Activated CD4-positive, alpha-beta memory T cell treated with anti-CD3 and anti-CD28 coated beads, Interleukin-2, amount 10 ng/mL, durations not matched to agents 7 days and 5 days (primary cell): ENCODE measurements at places on chromosomes 1 and 21. TPM values are rescaled to one million over a fixed set of nuclear protein-coding genes. Genes with fewer than 3 reads are reported as not detected.

- H3K27ac ChIP-seq: no peak overlapping the region
- peaks cover 6% of the 10 kb centered on the region for H3K36me3 ChIP-seq
- no peaks in the 10 kb centered on the region for H3K27me3 ChIP-seq
- DNase-seq: peak; percentile 44
- no peak overlapping the region for H3K4me3 ChIP-seq
Observed at GRCh38 chr1:43968348-43968948, 1.4 kb upstream of the DPH2 start.

- H3K4me1 ChIP-seq: no peaks in the 10 kb centered on the region
- H3K4me3 ChIP-seq: no peak overlapping the region
- H3K36me3 ChIP-seq: no peaks in the 10 kb centered on the region
- DNase-seq: no peak
Observed at GRCh38 chr1:87478231-87478630, 149.6 kb downstream of the LMO4 start.

GRCh38 chr1:8765198-8765597, 52.2 kb downstream of the RERE start:
- no peak for DNase-seq
- no peaks in the 10 kb centered on the region for H3K27me3 ChIP-seq
- no peak overlapping the region for H3K4me3 ChIP-seq
- no peak overlapping the region for H3K27ac ChIP-seq
- H3K4me1 ChIP-seq: peaks cover 18% of the 10 kb centered on the region
- H3K36me3 ChIP-seq: peaks cover 11% of the 10 kb centered on the region

DNA sequence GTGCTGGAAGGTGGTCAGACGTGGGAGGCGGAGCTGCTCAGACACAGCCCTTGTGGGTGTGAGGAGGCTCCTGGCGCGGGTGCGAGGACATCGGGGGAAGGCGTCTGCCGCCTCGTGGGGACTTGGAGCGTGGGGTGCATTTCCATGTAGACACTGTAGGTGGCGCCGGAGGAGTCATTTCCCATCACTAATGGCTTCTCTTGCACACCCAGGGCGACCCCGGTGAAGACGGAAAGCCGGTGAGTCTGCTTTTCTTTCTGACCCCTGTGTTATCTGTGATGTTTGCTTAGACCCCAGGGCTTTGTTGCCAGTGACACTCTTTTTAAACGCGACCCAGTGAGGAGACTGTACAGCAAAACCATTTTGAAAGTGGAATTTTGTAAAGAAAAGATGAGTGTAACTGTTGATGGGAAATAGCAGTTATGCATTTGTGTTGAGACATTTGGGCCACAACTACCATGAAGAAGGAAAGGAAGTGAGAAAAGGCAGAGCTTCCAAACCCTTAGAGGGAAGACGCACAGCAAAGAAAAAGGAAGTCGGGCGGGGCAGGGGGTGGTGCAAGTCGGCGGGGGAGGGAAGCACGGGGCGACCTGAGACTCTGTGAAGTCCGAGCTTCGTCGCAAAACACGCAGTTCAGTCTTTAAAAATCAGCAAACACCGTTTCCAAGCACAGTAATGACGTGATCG, 64.0 kb downstream of the SLC19A1 start:
- peaks cover 28% of the 10 kb centered on the region for H3K4me1 ChIP-seq
- DNase-seq: peak; percentile 80
- H3K4me3 ChIP-seq: peak overlapping the region; percentile 68
- H3K27ac ChIP-seq: peak overlapping the region; percentile 90

GRCh38 chr1:82398357-82398756, 597.6 kb downstream of the ADGRL2 start:
- no peak for DNase-seq
- H3K27ac ChIP-seq: no peak overlapping the region
- no peaks in the 10 kb centered on the region for H3K36me3 ChIP-seq
- no peaks in the 10 kb centered on the region for H3K27me3 ChIP-seq

GRCh38 chr21:45379901-45380330, 25.0 kb upstream of the COL18A1 start:
- H3K27ac ChIP-seq: no peak overlapping the region
- no peak overlapping the region for H3K4me3 ChIP-seq
- no peak for DNase-seq
- peaks cover 20% of the 10 kb centered on the region for H3K27me3 ChIP-seq
- H3K36me3 ChIP-seq: no peaks in the 10 kb centered on the region

DNA sequence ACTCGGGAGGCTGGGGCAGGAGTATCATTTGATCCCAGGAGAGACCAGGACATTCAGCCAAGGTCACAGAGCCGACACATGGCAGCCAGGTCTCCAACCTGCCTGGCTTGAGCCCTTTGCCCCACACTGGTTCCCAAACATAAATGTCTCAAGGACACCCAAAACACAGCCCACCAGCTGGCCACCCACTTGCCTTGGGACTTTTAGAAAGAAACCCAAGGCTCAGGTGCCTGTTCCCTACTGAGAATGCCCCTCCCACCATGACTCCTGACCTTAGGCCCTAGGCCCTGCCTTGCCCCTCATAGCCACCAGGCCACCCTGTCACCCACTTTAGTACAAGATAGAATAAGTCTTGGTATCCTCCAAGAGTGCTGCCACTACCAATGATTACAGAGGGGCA, 41.9 kb upstream of the LRP8 start:
- H3K36me3 ChIP-seq: no peaks in the 10 kb centered on the region
- no peak overlapping the region for H3K27ac ChIP-seq
- H3K4me1 ChIP-seq: peaks cover 20% of the 10 kb centered on the region
- no peaks in the 10 kb centered on the region for H3K27me3 ChIP-seq

DNA sequence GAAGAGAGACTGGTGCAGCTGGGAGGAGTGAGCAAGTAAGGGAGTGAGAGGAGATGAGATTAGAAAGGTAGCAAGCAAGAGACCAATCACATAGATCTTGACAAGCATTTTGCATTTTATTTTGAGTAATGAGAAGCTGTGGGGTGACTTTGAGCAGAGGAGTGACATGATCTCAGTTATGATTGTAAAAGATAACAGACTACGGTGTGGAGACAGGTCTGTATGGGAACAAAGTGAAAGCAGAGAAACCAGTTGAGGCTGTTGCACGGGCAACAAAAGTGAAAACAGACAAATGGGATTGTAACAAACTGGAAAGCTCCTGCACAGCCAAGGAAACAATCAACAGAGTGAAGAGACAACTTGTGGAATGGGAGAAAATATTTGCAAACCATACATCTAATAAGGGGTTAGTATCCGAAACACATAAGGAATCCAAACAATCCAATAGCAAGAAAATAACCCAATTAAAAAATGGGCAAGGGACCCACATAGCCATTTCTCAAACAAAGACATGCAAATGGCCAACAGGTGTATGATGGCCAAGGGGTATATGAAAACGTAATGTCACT, 68.4 kb downstream of the SNRPE start:
- H3K36me3 ChIP-seq: no peaks in the 10 kb centered on the region
- H3K4me3 ChIP-seq: no peak overlapping the region
- DNase-seq: no peak
- H3K27ac ChIP-seq: no peak overlapping the region

DNA sequence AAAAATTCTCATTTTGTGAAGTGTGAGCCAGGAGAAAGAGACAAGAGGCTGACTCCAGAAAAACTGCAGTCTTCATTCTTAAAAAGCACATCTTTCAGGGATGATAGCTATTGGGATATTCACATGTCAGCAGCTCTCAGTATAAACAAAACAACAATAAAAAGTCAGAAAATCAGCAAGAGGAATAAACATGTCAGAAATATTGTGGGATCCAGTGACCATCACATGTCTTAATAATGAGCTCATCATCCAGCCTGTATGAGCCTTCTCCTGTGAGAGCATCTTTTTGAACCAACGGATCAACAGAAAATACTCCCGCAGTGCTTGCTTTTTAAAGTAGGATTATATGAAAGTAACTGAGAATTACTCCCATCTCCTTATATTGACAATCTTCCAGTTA, 241.6 kb downstream of the SMYD3 start:
- no peaks in the 10 kb centered on the region for H3K27me3 ChIP-seq
- H3K36me3 ChIP-seq: no peaks in the 10 kb centered on the region
- no peak overlapping the region for H3K4me3 ChIP-seq
- H3K4me1 ChIP-seq: no peaks in the 10 kb centered on the region
- H3K27ac ChIP-seq: no peak overlapping the region

DNA sequence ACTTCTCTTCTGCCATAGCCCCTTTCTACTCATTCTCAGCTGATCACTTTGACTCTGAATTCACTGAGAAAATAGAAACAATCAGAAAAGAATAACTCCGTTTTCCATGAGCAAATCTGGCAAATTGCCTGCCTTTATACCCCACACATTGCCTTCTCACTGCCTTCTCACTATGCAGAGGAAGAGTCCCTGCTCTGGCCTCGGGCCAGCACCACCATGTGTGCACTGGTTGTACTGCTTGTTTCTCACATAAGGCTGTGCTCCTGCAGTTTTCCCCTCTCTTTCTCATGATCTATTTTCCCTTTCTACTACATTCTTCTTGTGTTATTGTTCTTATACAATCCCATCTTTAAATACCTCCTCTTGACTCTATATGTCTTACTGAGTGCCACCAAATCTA, 2.3 kb upstream of the HMGCS2 start:
- H3K36me3 ChIP-seq: no peaks in the 10 kb centered on the region
- H3K27ac ChIP-seq: no peak overlapping the region
- H3K4me1 ChIP-seq: no peaks in the 10 kb centered on the region
- no peak overlapping the region for H3K4me3 ChIP-seq

GRCh38 chr1:60596791-60597750, 485.3 kb upstream of the NFIA start:
- no peak overlapping the region for H3K27ac ChIP-seq
- H3K27me3 ChIP-seq: no peaks in the 10 kb centered on the region
- H3K4me3 ChIP-seq: no peak overlapping the region
- no peaks in the 10 kb centered on the region for H3K36me3 ChIP-seq
- no peaks in the 10 kb centered on the region for H3K4me1 ChIP-seq

The UBL4B gene
- not detected for total RNA-seq

The COL24A1 gene
- not detected for total RNA-seq

The C1orf87 gene
- not detected for total RNA-seq

The CGN gene
- total RNA-seq: 0.96 TPM

The KCNK2 gene
- total RNA-seq: not detected

The FCGR3B gene
- total RNA-seq: not detected

The CYYR1 gene
- not detected for total RNA-seq

The CYP4Z1 gene
- not detected for total RNA-seq

The GIPC2 gene
- 0.15 TPM for total RNA-seq

The SERPINC1 gene
- not detected for total RNA-seq

The FAM177B gene
- not detected for total RNA-seq

The LRRC71 gene
- total RNA-seq: not detected

The DUSP10 gene
- 18.8 TPM for total RNA-seq

The ATXN7L2 gene
- 7.6 TPM for total RNA-seq
